ENCODE measurements at places on chromosomes 5 and 9.
A peak's percentile ranks its signal among the peaks of the same experiment; 100 is the strongest.

DNA sequence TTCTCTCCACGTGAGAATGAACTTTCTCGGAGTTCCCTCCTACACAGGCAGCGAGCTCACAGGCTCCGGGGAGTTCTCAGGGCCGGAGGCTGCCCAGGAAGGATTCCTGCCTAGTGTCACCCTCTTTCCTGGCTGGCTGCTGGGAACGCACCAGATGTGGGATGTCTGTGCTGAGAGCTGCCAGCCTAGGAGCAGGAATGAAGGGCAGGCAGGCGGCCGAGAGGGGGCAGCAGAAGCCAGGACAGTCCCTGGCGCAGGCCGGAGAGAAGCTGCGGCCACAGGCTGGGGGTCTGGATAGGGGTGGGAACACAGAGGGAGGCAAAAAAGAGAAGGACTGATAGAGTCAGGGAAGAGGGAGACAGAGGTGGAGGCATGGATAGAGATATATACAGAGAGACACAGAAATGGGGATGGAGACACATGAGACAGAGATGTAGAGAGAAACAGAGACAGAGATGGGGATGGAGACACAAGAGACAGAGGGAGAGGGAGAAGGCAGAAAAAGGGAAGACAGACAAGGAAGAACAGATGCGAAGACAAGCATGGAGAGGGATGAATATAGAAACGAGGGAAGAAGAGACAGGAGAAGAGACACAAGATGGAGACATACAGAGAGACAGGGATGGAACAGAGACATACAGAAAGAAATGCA, 25.3 kb upstream of the ENHO start:
- peak; percentile 73 for DNase-seq

- no peak for DNase-seq
Measured at GRCh38 chr5:147713550-147714295, 68.8 kb downstream of the JAKMIP2 start.

DNA sequence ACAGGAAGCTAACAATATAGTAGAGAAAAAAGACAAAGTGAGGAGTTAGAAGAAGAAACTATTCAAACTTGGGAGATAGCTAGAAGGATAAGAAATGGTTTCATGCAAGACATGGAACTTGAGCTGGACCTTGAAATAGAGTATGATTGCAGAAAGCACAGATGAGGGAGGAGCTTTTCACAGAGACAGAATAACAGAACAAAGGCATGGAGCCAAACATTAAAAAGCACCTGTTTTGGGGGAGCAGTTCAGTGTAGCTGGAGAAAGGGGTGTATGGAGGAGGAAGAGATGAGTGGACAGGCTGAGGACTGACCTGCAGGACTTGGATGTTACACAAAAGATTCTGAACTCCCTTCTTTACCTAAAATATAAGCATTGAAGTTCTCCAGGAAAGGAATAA, 25.2 kb downstream of the DTWD2 start:
- DNase-seq: no peak

GRCh38 chr9:80382211-80382891, 810.6 kb downstream of the TLE4 start:
- DNase-seq: no peak

GRCh38 chr9:89953824-89954615, 349.2 kb downstream of the GADD45G start:
- no peak for DNase-seq

DNA sequence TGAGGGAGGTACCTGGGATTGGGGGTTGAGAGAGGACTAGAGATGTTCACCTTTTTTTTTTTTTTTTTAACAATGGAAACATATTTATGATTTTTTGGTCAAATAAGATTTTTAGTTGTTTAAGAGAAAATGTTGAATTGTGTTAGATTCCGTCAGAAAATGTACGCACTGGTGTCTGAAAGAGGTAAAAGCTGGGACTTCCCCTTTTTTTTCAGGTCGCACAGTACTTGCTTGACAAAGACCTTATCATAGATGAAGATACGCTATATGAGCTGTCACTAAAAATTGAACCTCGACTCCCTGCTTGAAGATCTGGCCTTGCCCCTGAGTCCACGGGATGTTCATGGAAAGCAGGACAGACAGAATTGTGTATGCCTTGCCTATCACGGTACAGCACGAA, 7.7 kb upstream of the CKMT2 start:
- no peak for DNase-seq

- no peak for DNase-seq
Measured at GRCh38 chr9:86669422-86669821, 277.9 kb downstream of the GAS1 start.

- no peak for DNase-seq
Measured at GRCh38 chr5:59430066-59430685, 463.4 kb downstream of the PDE4D start.

GRCh38 chr5:172481011-172481800, 26.9 kb upstream of the SH3PXD2B start:
- no peak for DNase-seq

GRCh38 chr9:19306568-19306967, 73.5 kb downstream of the RPS6 start:
- no peak for DNase-seq

GRCh38 chr5:55303238-55303690, 4.2 kb downstream of the DHX29 start:
- DNase-seq: no peak

GRCh38 chr5:56686337-56687195, 128.8 kb upstream of the MAP3K1 start:
- DNase-seq: peak; percentile 71

DNA sequence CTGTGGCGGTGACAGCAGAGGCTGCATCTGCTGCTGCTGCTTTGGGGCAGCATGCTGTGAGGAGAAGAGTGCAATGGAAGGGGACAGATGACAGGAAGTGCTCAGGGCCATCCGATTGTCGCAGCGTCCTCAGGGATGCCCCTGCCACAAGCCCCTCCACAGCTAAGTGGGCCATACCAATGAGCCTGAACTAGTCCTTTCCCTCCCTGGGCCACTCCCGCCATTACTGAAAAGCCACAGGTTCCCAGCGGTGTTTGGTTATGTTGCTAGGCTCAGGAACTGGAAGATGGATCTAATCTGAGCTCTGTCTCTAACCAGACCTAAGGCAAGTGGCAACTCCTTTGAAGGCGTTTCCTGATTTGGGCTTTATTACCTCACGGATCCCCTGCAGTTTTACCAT, 109.2 kb downstream of the GAPVD1 start:
- DNase-seq: no peak

DNA sequence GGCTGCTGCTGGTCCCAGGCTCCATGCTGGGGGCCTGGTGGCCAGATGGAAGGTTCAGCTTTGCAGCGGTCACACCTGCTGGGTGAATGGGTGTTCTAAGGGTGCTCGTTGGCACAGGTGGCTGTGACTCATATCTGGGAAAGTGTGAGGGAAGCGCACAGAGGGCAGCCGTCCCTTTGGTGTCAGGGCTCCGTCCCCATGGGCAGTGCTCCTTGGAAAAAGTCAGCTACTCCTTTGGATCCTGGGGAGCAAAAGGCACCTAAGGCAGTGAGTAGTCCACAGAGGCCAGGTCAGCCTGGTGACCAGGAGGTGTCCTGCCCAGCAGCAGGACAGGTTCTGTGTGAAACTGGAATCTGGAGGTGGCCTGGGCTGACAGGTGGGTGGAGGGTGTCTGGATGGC, 18.4 kb upstream of the GBGT1 start:
- DNase-seq: no peak

- DNase-seq: no peak
Measured at GRCh38 chr5:124949862-124950261, 203.4 kb upstream of the ZNF608 start.

DNA sequence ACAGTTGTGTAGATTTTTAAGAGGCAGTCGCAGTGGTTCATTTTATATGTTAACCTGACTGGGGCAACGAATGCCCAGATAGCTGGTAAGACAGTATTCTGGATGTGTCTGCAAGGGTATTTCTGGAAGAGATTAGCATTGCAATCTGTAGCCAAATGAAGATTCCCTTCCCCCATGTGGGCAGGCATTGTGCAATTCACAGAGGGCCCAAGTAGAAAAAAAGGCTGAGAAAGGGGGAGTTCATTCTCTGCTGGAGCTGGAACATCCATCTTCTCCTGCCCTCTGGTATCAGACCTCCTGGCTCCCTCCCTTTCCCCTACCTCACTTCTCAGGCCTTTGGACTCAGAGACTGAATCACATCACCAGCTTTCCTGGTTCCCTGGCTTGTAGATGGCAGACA, 70.6 kb downstream of the TENT4A start:
- no peak for DNase-seq

DNA sequence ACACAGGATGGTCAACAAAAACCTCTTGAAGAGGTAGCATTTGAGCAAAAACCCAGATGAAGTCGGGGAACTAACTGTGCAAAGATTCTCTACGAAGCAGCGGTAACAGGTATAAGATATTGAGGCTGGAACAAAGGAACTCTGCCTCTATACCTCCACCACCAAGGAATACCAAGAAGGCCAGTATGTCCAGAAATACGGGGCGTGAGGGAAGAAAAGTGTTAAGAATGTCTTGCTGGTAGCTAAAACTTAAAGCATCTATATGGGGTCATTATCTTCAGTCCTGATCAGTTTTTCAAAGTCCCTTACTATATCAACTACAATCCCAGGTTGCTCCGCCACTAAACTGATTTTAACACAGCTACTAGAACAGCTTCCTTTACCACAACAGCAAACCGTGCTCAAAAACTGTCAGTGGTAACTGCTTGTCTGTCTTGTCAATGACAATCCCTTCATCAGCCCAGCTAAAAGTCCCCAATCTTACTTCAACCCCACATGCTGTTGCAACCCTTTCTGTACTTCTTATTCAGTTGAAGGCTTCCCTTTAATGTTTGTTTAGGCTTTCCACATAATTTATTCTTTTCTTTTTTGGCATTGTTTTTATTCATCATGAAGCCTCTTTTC, 9.4 kb downstream of the PAM start:
- no peak for DNase-seq

GRCh38 chr9:87498811-87499360, 1.2 kb downstream of the DAPK1 start:
- no peak for DNase-seq

DNA sequence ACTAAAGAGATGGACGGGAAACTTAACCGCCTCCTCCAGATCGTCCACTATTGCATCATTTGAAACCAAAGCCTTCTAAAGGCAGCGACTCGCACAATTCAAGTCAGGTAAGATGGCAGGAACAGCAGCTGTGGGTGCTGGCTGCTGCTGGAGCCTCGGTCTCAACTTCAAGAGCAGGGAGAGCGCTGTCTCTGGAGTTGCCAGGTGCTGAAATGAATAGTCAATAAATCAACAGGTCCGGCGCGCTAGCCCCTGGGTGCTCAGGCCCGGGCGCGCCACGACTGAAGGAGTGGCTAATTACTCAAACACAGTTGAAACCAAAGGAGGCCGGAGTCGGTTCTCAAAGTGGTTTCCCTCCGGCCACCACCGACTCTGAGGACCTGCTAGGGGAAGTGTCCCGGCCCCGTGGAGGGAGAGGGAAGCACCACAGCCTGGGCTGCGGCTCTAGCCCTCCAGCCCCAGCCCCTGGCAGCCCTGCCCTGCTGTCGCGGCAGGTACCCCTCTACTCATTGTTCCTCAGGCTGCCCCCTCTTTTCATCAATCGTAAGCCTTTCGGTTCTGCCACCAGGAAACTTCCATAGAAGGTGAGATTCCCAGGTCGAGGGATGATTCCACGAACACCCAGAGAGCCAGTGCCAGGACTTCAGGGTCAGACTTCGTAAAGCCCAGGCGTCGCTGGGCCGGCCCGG, 804 bp downstream of the TTC39B start:
- DNase-seq: peak; percentile 86
